ENCODE measurements at places on chromosomes 13 and 19.

GRCh38 chr13:75419656-75420055, 62.3 kb downstream of the TBC1D4 start:
- DNase-seq, result no peak

GRCh38 chr19:7924651-7925170, 1.2 kb downstream of the CTXN1 start:
- DNase-seq, result no peak

GRCh38 chr13:27138457-27139093, 33.0 kb downstream of the USP12 start:
- no peak for DNase-seq

DNA sequence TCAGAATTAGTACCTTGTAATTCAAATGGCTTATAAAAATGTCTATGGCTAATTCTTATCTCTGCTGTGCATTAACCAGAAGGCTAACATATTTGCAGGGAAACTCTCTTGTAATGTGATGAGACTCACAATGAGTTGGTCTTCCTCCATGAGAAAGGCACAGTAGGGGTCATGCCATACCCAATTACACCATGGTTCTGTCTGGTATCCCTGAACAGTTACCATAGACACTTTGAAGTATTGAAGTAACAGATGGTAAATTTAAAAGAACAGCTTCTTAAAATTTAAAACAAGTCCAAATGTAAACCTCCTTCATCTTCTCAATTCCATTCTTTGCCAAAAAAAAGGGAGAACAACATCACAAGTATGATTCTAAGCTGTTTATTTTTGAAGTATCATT, 22.6 kb upstream of the SLAIN1 start:
- no peak for DNase-seq

GRCh38 chr13:104170980-104171555, 1104.9 kb upstream of the SLC10A2 start:
- no peak for DNase-seq

DNA sequence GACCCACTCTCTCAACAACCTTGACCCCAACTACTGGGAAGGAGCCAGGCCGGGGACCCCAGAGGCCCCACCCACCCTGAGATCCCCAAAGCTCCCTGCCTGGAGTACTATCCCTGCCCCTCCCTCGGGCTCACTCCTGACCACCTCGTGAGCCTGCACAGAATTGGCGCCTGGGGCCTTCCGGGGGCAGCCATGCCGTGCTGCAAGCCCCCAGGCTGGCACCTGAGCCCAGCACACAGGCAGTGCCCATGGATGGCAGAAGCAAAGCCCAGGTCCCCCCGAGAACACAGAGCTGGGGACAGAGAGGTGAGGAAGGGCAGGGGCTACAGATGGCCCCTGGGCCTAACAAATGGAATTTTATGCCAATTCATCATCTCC, 13.9 kb downstream of the LSM4 start:
- no peak for DNase-seq

DNA sequence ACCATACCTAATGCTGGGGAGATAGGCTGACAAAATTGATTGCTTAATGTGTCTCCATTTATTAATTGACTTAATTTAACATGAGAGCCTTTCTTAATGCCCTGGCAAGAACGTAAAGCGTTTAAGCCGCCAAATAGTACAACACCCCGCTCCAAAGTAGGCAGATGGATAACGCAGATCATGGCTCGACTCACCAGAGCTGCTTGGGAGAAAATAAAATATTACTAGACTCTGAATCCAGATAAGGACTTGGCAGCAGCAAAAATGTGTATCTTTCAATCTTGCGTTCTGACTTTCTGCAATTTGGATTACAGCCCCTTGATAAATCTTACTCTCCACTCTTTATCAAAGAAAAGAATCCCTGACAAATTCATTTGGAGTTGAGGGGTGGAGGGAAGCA, 403 bp upstream of the SIAH3 start:
- DNase-seq, result no peak

GRCh38 chr13:30435911-30436451, 13.7 kb downstream of the UBE2L5 start:
- no peak for DNase-seq

- DNase-seq, result no peak
Observed at GRCh38 chr19:7506385-7507328, 9.2 kb upstream of the ZNF358 start.

DNA sequence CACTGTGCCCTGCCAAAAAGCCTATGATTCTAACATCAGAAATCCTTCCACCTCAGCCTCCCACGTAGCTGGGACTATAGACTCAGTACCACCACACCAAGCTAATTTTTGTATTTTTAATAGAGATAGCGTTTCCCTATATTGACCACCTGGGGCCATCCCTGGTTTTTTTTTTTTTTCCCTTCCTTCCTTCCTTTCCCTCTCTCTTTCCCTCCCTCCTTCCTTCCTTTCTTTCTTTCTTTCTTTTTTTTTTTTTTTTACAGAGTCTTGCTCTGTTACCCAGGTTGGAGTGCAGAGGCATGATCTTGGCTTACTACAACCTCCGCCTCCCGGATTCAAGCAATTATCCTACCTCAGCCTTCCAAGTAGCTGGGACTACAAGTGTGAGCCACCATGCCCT, 1.1 kb upstream of the SAE1 start:
- DNase-seq, result no peak

- no peak for DNase-seq
Observed at GRCh38 chr13:66189986-66190385, 1040.2 kb downstream of the PCDH9 start.

GRCh38 chr13:97266772-97267417, 44.8 kb downstream of the MBNL2 start:
- no peak for DNase-seq

DNA sequence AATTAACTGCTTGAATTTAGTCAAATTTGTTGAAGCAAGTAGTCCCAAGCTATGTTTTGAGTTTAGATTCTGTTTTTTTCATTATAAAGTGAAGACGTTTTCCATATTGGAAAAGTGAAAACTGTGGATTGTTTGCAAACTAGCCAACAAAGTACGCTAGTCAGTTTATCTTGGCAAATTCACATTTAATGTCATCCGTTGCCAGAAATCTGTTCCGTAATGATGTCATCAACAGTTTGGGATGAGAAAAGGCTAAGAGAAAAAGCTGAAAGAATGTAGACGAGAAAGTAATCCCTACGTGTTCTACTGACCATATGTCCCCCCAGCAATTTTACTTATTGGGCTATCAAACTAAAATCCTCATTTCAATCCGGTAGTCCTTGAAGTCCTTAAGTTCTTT, 419.6 kb downstream of the GPC6 start:
- no peak for DNase-seq

DNA sequence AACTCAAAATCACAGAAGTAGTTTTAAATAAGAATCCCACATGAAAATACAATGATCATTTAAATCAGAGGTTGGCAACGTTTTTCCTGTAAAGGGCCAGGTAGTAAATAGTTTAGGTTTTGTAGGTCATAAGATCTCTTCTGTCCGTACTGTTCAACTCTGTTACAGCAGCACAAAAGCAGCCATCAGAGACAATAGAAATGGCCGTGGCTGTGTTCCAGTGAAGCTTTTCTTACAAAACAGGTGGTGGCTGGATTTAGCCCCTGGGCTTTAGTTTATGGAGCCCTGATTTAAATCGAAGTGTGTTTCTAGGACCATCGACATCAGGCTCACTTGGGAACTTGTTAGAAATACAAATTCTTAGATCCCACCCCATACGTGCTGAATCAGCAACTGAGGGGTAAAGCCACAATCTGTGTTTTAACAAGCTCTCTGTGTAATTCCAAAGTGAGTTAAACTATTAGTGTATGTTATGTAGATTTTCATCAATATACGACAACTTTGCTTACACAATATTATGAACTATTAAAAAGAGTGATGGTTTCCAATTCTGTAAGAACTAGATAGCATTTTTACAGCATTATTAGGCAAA, 54.8 kb upstream of the MIR17HG start:
- no peak for DNase-seq

- peak; percentile 68 for DNase-seq
Observed at GRCh38 chr19:11377237-11377636, 2.8 kb downstream of the SWSAP1 start.

- DNase-seq, result no peak
Observed at GRCh38 chr13:114047358-114047881, 73.5 kb upstream of the C13orf46 start.

GRCh38 chr19:16022681-16023080, 53.6 kb upstream of the TPM4 start:
- no peak for DNase-seq

DNA sequence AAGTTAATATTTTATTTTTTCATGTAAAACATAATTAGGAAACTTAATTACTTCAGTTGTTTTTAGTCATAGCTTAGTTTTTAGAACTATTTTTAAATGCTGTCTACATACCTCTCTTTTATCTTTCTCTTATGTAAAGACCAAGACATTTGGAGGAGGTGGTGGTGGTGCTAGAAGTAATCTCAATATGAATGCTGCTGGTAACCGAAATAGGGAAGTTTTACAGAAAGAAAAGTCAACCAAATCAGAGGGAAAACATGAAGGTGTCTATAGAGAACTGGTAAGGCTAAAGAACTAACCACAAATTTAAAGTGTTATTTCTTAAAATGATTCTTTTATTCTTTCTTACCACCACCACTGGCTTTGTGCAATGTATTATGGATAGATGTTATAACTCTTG, 97.3 kb downstream of the TDRD3 start:
- DNase-seq, result no peak
